ENCODE measurements at places on chromosomes 1 and 21.

GRCh38 chr1:198155253-198155652 is 1.5 kb upstream of the NEK7 start:
- no peak for DNase-seq

- DNase-seq = no peak
Measured at GRCh38 chr1:153342178-153342577, 6.5 kb downstream of the PGLYRP4 start.

- DNase-seq = no peak
Measured at GRCh38 chr1:98897479-98897878, 107.2 kb downstream of the PLPPR5 start.

DNA sequence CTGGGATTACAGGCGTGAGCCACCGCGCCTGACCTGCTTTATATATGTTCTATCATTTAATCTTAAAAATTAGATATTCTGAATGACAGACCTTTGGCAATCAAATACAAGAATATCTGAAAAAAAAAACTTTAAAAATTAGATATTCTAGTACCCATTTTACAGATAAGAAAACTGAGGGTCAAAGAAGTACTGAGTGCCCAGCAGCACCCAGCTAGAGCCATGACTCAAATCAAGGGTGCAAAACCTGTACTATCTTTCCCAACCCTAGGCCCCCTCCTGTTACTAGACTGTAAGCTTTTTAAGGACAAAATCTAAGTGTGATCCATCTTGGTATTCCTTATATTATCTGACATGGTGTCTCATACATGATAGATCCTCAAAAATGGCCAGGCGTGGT is 8.3 kb downstream of the ARHGAP30 start:
- DNase-seq = no peak

DNA sequence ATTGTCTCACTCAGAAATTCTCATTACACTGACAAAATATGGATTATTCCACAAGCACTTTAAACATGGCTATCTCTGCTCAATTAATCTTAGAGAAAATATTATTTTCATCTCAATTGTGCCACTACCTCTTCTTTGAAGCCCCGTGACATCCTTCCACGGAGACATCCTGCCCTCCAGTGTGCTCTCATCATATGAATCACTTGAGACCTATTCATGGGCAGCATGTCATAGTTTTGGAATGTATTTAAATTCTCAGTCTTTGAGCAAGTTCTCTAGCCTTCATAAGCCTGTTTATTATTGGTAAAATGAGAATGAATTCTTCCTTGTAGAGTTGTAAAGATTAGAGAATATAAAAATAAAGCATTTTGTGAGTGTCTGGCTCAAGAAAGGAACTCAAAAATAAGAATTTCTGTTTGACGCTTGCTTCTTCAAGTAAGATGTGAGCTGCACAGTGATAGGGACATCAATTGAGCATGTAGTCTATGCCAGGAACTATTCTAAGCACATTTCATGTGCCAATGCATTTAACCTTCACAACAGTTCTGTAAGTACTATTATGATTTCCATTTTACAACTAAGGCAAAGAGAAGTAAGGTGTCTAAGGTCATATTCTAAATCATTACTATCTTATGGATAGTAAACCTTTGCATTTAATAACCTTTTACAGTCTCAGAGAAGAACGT is 557.4 kb upstream of the ZRANB2 start:
- no peak for DNase-seq

GRCh38 chr1:100461222-100461621 is 76.7 kb upstream of the GPR88 start:
- DNase-seq = no peak

- DNase-seq = no peak
Measured at GRCh38 chr1:170365331-170365730, 166.6 kb upstream of the GORAB start.

- DNase-seq = no peak
Measured at GRCh38 chr1:184896000-184896399, 78.3 kb downstream of the NIBAN1 start.

DNA sequence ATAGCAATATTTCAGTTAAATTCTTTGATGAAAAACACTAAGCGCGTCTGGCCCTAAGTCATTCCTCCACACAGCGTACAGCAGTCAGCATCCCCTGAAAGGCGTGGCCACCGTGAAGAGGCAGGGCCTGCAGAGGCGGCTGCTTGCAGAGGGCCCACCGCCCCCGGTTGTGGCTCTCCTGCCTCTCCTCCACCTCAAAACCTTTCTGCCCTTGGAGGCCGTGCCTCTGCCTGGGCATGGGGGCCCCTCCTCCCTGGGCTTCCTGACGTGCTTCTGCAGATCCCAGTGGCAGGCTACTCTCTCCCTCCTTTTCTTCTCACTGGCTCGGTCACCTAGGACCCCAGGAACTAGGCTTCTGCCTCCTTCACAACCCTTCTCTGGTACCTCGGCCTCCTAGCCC is 16.2 kb downstream of the CLSTN1 start:
- no peak for DNase-seq

Data from stimulated activated CD8-positive, alpha-beta memory T cell treated with anti-CD3 and anti-CD28 coated beads, Interleukin-4, amount 100 ng/mL, for 48 hours (primary cell).